Fibroblast of skin of left biceps (primary cell): ENCODE measurements at places on chromosomes 4 and X.

- no peak for DNase-seq
These were observed 76.9 kb downstream of the RRAGB start for GRCh38 chrX:55794405-55794804.

DNA sequence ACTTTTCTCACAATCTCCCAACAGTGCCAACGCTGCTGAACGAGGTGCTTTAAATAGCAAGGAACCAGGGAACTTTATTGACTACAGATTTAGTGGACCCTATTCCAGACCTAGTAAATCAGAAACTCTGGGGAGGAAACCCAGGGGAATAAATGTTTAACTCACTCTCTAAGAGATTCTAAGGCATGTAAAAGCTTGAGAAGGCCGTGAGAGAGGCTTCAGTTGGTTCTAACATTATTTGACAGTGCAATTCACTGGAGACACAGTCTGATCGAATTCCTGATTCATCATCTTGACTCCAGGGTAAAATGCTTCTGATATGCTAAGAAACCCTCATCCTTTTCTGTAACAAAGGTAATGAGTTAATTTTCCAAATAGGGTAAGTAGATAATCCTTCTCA is 494.4 kb downstream of the KCNIP4 start:
- DNase-seq, result no peak

- peak; percentile 22 for DNase-seq
These were observed 390.1 kb downstream of the ANKRD50 start for GRCh38 chr4:124322234-124323065.

DNA sequence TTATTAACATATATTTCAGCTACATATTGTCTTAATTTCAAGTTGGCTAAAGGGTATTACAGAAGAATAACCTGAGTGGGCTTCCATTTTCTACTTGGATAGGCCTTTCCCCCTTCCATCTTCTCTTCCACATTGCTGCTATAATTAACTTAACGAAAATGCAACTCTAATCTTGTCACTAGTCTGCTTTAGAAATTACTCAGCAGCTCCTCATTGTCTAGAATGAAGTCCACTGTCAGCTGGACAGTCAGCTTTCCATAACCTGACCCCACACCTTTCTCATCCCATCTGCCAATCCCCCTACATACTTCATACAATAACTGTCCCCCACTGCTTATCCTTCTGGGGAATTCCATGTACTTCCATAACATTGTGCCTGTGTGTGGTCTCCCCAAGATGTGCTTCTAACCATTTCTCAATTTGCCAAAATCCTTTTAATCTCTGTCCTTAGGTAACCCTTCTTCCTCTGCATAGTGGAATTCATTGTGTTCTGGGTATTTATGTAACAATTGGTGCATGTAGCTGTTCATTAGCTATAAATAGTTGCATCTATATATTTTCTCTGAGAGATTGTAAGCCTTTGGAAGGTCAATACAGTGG is 4.8 kb downstream of the MND1 start:
- no peak for DNase-seq

GRCh38 chr4:77384094-77384493 is 221.5 kb upstream of the CXCL13 start:
- DNase-seq, result no peak

- DNase-seq, result peak; percentile 18
These were observed 32.4 kb downstream of the PPARGC1A start for GRCh38 chr4:23857367-23857959.

- no peak for DNase-seq
These were observed 21.3 kb downstream of the ARHGAP24 start for GRCh38 chr4:85496126-85496849.

- DNase-seq, result no peak
These were observed 160.0 kb downstream of the STIM2 start for GRCh38 chr4:27020603-27021002.

GRCh38 chr4:142719854-142720541 is 126.1 kb downstream of the INPP4B start:
- DNase-seq, result no peak

GRCh38 chr4:4631150-4631549 is 89.3 kb upstream of the STX18 start:
- no peak for DNase-seq

GRCh38 chrX:12901486-12901885 is 4.9 kb upstream of the TLR8 start:
- DNase-seq, result no peak

DNA sequence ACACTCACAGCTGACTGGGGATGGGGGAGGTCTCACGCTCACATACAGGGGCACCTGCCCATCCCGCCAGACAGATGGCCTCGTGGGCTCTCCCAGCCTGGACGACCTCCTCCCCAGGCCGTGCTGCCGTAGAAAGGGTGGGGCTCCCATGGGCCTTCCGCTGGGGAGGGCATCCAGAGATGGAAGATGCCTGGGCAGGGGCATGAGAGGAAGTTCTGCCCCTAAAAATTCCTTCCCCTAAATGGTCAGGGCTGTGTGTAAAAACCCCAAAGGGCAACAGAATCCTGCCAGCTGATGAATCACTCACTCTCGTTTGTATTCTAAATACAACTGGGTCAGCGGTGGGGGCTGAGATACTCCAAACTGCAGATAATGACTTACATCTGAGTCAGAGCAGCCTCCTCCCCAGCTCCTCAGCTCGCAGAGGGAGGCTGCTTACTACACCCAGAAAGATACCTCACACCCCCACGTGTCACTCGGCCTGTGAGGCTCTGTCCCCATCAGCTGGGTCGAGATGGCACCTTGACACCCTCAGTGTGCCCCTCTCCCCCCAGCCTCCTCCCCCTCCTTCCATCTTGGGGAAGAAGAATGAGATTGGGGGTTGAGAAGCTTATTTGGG is 10.1 kb downstream of the WDR1 start:
- DNase-seq, result peak; percentile 84

DNA sequence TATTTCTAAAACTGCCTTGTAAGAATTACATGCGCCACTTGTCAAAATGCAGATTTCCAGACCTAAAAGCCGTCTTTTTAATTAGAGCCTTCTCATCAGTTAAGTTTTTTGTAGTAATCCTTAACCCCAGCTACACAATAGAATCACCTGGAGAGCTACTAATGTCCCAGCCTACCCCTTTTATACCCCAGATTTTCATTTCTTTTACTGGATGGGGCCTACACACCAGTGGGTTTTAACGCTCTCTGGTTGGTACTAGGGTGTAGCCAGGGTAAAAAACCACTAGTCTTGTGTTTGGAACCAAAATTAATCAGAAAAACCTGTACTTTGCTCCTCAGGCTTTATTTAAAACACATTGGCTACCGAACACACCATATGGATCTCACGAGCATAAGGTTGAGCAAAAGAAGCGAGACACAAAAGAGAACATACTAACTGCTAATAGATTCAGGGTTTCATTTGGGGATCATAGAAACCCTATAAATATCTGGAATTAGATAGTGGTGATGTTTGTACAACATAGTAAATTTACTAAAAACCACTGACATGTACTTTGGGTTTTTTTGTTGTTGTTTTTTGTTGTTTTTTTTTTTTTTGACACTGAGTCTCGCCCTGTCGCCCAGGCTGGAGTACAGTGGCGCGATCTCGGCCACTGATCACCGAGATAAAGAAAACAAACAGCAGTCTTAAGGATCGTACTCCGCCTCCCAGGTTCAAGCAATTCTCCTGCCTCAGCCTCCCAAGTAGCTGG is 30.6 kb downstream of the BBS12 start:
- no peak for DNase-seq

DNA sequence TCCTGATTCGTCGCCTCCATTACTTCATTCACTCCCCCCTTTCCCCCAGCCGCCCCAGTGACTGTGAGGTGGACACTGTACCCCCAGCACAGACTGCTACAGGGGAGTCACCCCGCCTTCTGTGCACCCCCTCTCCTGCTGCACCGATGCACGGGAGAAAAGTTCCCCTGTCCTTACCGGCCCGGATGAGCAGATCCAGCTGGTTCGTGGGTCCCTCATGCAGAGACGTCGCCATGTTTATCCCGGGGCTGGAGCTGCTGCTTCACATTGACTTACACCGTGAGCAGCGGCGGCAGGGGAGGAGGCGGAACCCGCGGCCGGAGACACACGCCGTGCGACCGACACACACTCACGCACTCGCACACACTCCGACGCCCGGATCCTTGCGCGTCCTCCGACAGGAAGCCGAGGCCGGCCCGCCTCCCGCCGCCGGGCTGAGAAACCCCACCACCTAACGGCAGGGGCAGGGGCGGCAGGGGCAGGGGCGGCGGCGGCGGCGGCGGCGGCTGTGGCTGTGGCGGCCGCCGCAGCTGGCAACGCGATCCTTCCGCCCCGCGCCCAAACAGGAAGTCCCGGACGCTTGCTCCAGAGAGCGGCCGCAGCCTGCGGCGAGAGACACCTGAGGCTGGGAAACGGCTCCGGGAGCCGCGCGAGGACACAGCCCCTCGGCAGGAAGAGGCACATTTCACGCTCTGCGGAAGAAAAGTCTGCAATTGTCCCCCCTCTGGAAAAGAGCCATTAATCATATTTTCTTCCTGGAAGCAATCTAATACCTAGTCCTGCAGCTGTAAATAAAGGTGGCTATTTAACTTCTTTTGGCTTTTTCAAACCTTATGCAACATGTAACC is 68.6 kb downstream of the NOCT start:
- DNase-seq, result peak; percentile 84

DNA sequence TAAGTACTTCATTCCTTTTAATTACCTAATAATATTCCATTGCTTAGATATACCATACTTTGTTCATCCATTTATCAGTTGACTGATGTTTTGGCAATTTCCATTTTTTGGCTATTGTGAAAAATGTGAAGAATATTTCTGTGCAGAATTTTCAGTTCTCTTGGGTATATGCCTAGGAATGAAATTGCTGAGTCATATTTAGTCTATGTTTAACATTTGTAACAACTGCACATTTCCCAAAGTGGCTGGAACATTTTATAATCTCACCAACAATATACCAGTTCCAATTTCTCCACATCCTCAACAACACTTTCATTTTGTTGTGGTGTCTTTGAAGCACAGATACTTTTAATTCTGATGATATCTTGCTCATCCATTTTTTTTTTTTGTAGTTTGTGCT is 215.5 kb downstream of the PDGFC start:
- DNase-seq, result no peak

DNA sequence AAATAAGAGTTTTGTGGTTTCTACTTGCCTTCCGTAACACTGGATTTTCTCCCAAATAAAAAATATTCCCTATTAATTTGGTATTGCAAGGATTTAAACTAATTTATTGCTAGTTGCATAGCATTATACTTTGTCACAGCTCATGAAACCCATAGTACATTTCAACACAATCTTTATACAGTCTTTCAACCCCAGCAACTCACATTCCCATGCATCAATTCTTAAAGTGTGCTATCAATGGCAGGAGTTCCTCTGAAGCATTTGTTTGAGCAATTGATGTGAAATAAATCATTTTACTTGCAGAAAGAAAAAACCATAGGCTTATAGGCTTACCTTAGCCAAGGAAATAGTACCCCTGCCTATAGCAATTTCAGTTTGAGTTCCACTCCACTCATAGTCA is 251.9 kb downstream of the PAPSS1 start:
- DNase-seq, result peak; percentile 2

DNA sequence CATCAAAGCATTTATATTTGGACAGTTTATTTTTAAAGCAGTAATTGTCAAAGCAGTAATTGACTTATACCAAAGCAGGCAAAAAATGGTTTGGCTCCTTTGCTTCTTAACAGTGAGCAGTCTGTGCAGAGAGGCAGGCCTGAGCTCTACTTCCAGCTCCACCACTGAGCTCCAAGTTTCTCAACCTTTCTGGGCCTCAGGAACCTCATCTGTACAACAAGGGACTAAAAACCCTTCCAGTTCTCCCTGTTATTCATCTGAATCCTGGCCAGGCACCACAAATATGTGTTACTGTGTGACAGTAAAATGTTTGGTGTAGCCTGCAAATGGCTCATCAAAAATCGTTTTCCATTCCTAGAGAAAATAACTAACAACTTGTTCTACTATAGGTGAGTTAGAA is 88.7 kb upstream of the TTC29 start:
- DNase-seq, result peak; percentile 6

DNA sequence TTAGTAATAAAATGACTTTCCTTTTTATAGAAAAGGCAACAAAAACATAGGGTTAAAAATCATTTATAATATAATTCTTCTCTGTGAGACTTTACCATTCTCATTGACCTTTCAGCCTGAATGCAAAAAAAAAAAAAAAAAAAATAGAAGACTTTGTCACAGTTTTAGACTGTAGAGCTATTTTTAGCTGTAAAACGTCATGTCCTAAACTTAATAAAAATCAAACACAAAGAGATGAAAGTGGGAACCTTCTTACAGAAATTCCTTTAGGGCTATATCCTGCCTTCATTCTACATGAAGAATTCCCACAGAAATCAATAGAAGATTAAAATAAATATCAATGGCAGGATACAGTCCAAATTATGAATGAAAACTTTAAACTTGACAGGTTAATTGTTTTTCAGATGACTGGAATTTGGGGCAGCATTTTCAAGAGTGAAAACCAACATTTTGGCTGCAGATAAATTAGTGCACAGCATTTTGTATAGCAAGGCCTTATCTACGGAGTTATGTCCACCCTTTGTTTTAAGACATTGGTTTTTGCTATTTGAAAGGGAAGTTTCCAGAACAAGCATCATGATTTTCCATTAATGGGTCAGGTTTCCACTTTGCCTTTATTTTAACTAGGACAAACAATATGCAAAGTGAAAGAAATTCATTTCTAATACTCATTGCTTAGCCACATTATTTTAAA is 219.5 kb downstream of the SPCS3 start:
- no peak for DNase-seq

DNA sequence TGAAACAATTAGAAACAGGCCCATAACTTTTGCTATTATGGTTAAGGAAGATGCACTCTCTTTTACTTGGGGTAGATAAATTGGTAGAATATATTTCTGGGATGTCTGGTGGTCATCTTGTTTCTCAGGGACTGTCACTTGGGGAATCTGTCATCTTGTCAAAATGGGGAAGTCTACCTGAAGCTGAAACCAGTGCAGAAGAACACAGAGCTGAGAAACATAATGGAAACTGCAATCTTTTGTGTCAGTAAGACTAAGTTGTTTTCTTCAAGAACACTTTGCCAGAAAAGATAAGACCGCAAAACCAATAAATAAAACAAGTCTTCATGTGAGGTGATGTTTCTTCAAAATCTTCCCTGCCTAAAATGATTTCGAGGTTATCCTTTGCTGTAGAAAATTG is 92.0 kb downstream of the NAA11 start:
- no peak for DNase-seq

GRCh38 chrX:18360867-18361266 is 6.4 kb upstream of the SCML2 start:
- DNase-seq, result no peak

DNA sequence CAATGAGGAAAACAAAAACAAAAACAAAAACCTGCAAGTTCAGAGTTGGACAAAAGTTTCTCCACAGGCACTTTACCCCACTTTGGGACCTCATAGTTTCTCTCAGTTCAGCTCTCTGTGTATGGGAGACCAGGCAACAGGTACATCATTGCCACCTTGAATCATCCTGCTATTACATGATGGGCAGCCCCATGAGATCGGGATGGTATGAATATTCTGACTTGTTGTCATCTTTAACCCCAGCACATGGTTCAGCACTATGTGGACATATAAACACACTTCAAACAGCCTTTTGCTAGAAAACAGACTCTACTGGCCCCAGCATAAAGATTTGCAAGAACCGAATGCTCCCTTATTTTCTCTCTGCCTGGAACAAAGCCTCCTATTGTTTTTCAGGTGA is 176.9 kb upstream of the SCML1 start:
- DNase-seq, result no peak

GRCh38 chr4:96352051-96352517 is 512.2 kb downstream of the PDHA2 start:
- no peak for DNase-seq
